ENCODE measurements at places on chromosomes 1 and 21.

DNA sequence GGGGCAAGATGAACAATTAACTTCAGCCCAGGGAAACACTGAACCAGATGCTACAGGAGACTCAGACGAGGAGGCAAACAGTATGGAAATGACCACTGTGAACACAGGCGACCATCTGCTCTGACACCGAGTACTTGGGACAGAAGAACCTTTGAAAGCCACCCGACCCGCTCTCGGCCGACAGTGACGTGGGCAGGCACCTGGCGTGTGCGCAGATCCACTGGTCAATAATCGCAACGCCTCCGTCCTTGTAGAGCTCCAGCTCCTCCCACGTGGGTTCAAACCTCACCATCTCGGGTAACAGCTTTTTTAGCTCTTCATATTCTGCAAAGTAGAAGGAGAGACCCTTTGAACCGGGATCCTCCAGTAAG, 20.3 kb downstream of the POFUT2 start:
- no peak for DNase-seq

GRCh38 chr1:150582371-150582770, 3.0 kb upstream of the MCL1 start:
- no peak for DNase-seq

GRCh38 chr1:52658795-52659194, 25.8 kb downstream of the SHISAL2A start:
- DNase-seq = no peak

- DNase-seq = no peak
Measured at GRCh38 chr1:30444850-30445249, 278.5 kb downstream of the MATN1 start.

DNA sequence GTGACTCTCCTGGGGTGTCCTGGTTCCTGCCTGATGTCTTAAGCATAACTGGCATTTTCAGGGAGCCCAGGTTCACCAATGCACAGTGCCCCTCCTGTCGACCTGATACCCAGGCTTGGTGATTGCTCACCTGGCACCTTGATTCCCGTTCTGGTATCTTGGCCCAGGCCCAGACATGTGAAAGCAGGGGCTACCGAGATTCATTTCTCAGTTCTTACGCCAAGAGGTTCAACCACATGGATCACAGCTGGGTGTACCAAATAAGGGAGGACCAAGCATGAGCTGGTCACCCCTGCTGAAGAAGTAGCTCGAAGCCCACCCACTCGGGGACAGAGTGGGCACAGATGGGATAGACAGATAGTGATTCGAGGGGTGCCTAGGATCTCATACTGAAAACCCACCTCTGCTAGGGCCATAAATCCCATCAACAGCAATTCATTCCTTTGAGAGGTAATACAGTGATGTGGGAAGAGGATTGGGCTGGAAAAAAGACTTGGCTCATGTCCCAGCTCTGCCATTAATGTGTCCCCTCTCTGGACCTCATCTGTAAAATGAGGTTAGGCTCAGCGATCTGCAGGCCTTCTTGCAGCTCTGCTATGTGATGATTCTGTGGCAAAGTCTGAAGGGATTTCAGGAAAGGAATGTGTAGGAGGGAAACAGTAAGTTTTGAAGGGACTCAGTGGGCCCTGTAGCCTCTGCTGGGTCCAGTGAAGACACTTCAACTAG, 2.7 kb downstream of the EPHX1 start:
- no peak for DNase-seq

DNA sequence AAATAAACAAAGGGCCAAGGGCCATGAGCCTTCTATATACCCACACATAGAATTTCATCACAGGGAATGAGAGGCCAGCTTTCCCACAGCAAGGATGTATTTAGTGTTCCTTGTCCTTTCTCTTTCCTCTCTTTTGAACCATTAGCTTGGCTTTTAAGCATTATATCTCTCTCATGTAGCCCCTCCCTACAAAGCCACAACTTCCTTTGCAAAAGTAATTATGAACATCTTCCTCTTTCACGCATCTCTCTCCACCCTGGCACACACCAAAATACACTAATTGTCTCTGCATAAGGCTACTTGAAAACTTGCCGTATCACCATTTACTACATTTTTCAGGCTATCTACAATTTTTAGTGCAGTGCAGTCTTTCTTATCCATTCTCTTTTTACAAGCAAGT, 1.9 kb upstream of the AK5 start:
- no peak for DNase-seq

Measured in stimulated activated CD8-positive, alpha-beta memory T cell treated with anti-CD3 and anti-CD28 coated beads, Interleukin-15, amount 100 ng/mL, for 4 hours (primary cell).